Islet precursor cell (in vitro differentiated cells): ENCODE measurements at places on chromosomes 6 and 20.

GRCh38 chr6:56618050-56618449, 24.6 kb downstream of the DST start:
- DNase-seq = no peak

DNA sequence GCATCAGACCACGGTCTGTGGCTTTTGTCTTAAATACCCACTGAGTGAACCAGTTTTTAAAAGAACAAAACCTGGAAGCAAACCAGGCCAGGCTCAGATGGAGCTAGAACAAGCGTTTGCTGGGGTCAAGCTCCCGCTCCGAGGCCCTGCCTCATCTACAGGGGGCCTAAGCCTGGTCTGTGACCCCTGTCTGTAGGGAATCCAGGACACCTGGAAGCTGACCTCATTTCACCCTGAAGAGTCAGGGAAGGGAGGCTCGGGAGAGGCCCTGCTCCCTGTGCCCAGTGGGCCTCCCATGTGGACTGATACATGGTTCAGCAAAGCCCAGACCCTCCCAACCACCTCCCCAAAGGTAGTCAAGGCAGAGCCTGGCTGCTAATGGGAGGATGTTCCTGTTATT, 26.8 kb upstream of the DLGAP4 start:
- no peak for DNase-seq

DNA sequence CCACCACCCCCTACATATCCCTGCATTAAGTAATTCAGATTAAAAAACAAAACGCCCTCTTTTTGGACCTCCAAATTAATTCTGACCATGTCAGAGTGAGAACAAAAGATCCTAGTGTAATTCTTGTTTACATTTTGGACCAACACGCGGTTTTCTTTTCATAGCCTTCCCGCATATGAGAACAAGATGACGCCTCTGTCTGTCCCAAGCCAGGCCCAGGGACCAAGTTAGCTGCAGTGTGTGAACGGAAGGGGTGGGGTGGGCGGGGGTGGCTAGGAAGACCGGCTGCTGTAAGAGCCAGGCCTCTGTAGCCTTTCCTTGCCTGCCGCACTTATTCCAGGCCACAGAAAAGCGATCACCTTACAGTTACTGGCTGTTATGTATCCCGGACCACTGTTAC, 68.0 kb downstream of the PLCG1 start:
- no peak for DNase-seq

- no peak for DNase-seq
Measured at GRCh38 chr6:3326184-3326971, 67.6 kb downstream of the PSMG4 start.

DNA sequence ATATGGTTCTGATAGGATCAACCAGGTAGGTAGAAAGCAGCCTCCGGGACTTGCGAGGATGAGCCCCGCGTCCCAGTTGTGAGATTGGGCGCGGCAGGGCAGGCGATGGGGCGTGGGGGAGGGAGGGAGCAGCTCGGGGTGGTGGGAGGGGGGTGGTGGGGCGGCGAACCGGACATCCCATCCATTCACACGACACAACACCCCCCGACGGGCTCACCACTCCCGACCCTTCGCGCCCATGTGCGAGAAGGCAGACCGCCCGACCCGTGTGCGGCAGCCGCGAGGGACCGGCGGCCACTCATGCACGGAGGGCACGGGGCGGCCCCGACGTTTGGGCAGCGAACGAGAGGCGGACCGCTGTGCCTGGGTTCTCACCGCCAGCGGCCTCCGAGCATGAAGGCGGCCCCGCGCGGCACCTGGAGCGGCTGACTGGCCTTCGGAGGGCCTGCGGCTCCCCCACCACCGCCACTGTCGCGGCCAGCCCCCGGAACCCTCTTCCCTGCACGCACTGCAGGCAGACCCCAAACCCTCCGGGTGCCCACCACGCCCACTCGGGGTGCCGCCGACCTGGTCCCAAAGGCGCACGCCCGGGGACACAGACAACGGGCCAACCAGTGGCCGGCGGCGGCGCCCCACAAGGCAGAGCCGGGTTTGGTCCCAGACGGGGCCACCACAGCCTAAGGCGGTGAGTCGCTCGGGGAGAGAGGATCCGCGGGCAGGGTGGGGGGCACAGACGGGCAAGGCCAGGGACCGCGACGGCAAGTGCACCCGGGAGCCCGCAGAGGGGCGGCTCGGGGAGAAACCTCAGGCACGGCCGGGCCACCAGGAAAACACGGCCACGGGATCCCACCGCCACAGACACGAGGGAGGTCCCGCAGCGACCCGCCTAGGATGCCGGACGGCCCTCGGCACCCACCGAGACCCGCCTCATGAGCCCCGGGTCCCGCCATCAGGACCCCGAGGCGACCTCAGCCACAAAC, 769.2 kb upstream of the DEFB115 start:
- no peak for DNase-seq

GRCh38 chr20:53652090-53652858, 58.6 kb upstream of the ZNF217 start:
- no peak for DNase-seq

DNA sequence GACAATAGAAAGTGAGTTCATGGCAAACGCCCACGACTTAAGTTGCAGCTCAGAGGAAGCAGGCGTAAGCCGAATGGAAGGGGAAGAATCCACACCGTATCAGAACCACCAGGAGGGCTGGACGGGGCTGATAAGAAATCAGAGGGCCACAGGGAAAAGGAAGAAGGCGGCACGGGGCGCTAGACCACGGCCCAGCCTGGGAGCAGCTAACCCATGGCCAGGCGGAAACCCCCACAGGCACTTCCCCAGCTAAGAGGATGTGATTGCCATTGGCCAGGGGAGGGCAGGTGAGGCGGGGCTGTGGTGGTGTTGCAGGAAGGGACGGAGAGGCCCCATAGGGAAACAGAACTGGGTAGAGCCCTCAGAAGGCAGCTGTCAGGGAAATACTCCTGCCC, 174.0 kb upstream of the AFDN start:
- DNase-seq = peak; percentile 53

- DNase-seq = no peak
Measured at GRCh38 chr20:967796-968742, 34.0 kb downstream of the RSPO4 start.

DNA sequence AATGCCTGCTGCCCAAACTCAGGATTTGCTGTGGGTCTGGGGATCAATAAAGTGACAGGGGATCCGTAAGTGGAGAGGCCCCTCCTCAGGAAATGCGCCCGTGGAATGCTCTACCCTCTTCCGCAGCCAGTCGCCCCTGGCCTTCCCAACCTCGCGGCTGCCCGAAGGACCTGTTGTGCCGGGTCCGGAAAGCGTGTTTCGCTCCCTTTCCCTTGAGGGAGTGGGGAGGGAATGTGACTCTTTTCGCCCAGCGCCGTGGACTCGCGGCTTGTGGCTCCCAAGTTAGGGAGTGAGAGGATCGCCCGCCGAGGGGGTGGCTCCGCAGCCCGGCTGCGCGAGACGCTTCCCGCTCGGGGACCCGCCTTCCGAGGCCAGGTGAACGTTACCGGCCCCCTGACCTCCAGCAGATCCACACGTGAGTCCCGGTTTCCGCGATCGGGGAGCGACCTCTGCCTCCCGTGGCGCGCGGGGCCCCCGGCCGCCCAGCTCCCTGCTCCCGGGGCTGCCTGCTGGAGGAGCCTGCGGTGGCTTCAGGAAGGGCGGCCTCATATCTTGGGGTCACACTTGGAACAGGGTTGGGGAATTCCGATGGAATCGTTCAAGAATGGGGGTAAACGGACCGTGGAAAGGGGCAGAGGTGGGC, 666 bp downstream of the TPD52L1 start:
- DNase-seq = peak; percentile 66

- no peak for DNase-seq
Measured at GRCh38 chr20:2932498-2932897, 59.2 kb downstream of the PTPRA start.

DNA sequence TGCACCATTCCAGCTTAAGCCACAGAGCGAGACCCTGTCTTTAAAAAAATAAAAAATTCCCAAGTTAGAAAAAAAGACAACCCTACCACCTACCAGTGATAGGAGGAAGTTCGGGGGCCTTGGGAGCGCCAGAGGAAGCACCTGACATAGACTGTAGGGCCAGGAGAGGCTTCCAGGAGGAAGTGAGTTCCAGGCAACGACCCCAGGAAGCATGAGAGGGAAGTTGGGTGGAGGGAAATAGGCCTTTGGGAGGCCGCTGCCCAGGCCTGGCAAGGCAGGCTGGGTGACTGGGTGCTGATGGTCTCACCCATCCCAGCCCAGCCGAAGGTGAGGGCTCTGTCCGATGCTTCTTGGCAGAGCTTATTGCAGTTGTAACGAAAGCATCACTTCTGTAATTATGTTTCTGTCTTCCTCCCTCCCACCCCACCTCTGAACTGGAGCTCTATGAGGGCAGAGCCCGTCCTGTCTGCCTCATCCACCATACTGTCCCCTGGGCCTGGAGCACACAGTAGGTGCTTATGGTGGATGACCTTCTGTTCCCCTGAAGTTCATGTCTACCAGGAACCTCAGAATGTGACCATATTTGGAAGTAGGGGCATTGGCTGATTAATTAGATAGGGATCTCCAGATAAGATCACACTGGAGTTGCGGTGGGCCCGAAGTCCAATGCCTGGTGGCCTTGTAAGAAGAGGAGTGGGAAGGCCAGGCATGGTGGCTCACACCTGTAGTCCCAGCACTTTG, 54.1 kb downstream of the UBE2V1 start:
- no peak for DNase-seq
